ENCODE measurements at places on chromosomes 16 and 17.
A peak's percentile ranks its signal among the peaks of the same experiment; 100 is the strongest.

DNA sequence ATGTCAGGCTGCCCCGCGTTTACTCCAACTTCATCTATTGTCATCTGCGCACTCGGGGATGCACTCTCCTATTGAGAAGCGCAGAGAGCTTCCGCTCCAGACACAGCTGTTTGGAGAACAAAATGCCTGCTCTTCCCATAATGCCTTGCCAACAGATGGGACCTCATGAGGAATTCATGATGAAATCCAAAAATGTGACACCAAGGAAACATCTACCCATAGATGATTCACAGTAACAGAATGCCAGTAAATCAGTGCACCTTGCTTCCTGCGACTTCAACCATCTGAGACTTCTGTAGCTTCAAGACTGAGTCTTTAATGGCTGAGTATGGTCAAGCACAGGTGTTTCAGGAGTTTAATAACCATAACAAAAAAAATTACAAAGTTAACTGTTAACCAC lies 1144.9 kb upstream of the GOT2 start:
- DNase-seq: no peak

GRCh38 chr16:88584676-88585075 lies 14.5 kb downstream of the ZC3H18 start:
- no peak for DNase-seq

- DNase-seq: no peak
These were observed 12.6 kb downstream of the MAP2K3 start for GRCh38 chr17:21297026-21297520.

- DNase-seq: peak; percentile 54
These were observed 82.2 kb upstream of the ARL4D start for GRCh38 chr17:43316522-43317142.

Data from muscle of leg (tissue), 16 donors.